ENCODE measurements at places on chromosomes 2 and 18.

DNA sequence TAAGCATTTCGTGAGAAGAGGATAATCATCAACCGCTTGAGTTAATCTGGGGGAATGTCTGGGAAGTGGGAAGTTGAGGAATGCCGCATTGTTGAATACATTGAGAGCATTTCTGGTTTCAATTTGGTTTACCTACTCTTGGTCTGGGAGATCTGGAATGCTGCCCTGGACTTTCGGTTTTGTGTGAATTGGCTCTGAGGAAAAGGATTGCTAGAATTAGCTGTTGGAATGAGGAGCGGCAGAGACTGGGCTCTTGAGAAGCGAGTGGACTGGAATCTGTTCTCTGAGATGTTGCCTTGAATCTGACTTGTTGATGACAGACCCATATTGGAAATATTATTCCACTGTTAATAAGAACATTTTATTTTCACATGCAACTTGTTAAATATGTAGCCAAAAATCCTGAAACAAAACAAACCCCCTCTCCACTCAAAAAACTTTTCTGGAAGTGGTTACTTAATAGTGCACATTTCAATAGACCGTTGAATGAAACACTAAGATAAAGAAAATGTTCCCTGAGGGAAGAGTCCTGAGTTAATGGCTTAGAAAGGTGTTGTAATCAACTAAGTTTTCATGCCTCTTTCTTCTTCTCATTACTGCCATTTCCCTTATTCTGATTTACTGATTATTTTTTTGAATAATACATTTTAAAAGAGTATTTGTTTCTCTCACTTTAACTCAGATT lies 50.8 kb downstream of the PTPRM start:
- no peak for DNase-seq

DNA sequence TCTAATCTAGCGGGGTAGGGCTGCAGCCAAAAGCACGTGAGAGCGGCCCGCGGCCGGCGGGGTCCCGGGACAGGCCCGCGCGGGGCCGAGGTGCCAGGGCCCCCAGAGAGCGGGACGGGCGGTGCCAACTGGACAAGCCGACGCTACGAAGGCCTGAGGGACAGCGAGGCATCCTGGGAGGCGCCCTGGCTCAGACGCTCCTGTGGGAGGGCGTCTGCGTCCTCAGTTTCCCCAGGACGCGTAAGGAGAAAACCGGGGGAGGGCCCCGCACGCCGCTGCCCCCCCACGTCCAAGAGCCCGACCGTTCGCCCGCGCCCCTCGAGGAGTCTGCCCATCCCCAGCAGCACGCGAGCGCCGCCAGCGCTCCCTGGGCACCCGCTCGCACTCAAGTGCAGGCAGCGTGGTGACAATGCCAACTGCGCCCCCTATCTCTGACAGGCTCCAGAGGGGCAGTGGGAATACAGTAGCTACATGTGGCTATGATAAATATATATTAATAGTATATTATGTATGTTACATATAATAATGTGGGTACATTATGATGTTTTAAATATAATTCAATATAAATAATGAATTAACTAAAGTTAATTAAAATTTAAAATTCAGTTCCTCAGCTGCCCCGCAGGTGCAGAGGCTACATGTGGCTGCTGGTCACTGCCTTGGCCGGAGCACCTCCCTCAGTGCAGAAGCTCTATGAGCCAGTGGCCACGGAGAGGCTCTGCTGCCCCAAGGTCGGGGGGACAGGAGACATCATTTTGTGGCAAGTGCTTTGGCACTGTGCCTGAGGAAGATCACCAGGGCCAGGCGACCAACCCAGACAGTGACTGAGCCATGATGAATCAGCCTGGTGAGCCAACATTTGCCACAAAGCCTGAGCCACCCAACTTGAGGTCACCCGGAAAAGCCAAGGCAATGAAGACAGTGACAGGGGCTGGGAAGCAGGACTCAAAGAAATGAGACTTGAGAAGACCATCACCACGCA lies 5.5 kb upstream of the SFT2D3 start:
- DNase-seq, result peak; percentile 33

DNA sequence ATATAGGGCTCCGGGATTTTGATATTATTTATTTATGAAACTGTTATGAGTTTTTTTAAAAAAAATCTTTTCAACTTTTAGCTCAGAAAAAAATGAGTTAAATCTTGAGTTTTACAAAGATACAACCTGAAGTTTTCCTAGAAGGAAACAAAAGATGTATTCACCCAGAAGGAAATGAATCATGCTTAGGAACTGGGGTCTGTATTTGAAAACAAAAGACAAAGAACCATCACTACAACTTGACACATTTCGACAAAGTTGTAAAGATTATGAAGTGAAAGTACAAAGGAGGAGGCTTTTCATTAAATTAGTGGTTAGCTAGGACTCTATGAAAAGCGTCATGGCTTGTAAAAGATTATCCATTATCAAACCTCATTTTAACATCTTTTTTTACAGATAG lies 143.3 kb downstream of the PDE1A start:
- no peak for DNase-seq

DNA sequence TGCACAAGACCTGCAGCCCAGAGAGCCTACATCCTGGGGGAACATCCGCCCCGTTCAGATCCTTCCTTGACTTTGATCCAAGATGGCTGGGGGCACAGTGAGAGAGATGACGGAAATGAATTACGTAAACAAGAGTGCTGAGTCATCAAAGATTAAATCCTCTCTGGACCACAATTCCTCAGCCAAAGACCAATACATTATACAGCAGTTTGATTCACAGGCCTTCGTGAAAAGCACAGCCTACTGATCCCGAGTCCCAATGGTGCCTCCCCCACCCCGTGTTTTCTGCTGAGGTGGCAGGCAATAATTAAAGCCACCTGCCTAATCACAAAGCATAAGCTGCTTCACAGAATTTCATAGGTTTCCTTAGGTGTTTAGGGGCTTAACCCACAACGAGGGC lies 43.0 kb downstream of the MYO5B start:
- no peak for DNase-seq

- no peak for DNase-seq
These were observed 10.4 kb downstream of the NR4A2 start for GRCh38 chr2:156322051-156322685.

DNA sequence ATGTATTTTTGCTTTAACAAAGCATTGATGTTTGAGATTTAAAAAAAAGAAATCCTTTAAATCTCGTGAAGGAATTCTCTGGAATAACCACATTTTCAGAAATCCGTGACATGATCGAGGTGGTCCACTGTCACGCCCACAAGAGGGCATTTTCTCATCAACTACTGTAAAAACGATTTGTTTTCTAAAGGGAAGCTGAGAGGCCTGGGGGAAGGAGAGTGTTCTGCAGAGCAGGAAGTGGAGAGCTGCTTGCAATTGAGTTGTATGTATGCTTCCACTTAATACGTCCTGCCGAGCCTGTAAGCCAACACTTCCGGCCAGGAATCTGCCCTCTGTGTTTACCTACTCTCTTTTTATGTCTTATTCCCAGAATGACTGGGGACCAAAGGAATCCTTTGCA lies 19.4 kb downstream of the KLHL29 start:
- no peak for DNase-seq

DNA sequence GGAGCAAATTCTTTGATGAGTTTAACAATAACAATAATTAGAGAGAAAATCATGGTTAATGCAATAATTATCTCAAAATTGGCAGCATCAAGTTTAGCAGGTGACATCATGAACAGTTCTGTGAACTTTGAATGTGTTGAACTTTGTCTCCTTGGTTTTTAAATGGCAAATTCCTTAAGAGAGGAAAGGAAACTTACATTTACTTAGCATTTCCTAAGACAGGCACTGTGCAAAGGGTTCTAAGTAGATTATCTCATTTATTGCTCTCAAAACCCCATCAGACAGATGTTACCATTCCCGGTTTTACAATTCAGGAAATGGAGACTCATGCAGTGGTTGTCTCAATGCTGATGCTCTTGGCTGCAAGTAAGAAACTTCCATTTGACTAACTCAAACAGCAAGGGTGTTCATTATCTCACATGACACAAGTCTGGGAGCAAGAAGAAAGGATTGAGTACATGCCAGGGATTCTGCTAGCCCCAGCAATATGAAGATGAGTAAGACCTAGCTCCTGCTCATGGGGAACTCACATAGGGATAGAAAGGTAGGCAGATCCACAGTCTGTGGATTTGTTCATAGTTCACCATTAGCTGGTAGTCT lies 81.3 kb upstream of the ITGA6 start:
- no peak for DNase-seq
